ENCODE measurements at places on chromosomes 3 and 15.

DNA sequence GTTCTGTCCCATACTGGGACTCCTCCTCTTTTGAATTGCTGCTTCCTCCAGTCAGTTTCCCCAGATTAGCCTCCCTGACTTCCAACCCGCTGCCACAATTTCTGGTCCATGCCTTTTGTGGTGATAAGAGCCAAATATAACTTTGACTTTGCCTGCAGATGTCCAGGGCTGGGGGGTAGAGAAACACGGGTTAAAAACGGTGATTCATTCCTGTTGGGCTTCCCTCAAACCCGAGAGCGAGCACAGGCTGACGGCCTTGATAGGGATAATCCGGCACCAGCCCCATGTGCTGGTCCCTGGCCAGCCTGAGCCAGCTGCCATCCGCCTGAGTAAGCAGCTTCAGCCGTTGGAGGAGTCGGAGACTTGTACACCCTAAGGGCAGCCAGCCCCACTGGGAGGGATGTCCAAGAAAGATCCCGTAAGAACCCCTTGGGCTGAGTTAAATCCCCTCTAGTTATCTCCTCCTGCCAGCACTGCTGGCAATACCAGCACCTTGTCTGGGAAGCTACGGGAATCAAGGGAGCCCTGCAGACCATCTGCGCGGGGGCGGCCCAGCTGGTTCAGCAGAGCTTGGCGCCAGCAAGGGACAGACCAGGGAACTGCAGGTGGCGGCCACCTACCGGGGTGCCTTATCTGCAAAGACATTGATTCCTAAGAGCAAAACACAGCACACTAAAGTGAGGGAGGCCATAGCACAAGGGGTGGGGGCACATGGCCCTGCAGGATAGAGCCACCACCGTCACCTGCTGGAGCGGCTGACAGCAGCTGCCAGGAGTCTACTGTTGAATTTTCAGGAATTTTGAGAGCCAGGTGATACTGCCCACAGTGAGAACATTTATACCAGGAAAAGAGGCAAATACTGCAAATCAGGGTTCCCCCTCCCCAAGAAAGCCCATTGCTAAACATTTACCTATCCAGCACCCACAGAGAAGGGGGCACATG is 18.1 kb downstream of the CSPG4 start:
- no peak for DNase-seq

DNA sequence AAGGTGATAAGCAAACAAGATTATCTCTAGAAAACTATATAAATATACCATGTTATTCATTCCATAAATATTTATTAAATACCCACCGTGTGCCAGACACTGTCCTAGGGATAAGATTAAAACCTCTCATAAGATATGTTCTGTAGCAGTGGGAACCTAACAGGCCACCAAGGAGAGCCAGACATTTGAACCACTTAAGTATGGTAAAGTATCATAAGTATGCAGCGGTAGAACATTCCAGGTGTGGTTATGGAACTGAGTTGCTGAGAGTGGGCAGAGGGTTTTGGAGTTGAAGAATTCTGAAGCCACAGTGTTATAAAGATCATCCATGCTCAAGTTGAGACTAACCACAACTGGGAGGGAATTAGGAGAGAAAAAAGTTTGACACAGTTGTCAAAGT is 14.7 kb downstream of the FILIP1L start:
- DNase-seq, result no peak

DNA sequence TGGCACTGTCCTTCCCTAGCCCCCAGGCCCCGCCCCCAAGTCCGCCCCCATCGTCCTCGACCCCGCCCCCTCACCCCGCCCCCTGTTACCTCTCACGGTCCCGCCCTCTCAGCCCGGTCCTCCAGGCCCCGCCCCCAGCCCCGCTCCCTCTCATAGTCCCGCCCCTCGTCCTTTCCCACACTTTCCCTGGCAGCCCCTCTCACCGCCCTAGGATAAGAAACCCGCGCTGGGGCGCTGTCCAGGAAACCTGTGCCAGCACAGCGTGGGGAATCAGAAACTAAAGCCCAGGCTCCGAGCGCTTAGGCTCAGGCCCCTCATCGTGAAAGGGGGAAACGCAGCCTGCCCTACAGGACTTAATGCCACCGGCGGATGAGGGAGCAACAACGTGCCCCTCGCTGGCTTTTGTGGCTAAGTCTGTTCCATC is 20.9 kb downstream of the TRPM1 start:
- DNase-seq, result no peak

- DNase-seq, result no peak
Measured at GRCh38 chr15:88089024-88089620, 167.4 kb downstream of the NTRK3 start.

DNA sequence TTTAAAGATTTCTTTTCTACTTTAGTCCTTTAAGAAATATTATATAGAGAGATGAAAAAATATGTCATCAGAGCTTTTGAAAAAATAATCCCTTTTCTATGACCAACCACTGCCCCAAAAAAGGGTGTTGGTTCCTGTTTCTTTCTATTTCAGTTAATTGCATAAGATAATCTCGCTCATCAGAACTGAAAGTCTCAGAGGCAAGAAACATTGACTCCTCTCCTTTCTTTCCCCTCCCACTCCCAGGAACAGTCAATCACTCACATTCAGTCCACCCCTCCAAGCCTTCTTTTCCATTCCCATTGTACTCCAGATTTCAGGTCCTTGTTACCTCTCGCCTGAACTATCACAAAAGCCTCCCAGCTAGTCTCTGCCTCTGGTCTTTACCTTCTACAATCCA is 153.7 kb upstream of the ABI3BP start:
- DNase-seq, result no peak

- no peak for DNase-seq
Measured at GRCh38 chr15:87816811-87817210, 439.7 kb downstream of the NTRK3 start.

DNA sequence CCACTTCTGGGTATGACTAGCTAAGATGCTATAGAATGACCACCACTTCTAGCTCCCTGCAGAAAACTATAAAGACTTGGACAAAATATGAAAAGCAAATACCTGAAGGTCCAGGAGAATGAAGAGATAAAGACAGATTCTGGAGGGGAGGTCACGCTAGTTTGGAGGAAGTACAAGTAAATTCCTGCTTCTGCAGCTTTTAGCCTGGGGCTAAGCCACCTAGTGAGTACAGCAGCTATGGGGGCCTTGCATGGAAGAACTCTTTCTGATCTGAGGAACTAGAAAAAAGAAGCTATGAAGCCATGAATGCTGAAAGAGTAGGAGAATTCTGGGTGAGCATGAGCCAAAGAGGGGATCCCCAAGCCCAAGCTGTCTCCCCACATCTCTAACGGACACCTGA is 29.8 kb downstream of the NRG4 start:
- no peak for DNase-seq

DNA sequence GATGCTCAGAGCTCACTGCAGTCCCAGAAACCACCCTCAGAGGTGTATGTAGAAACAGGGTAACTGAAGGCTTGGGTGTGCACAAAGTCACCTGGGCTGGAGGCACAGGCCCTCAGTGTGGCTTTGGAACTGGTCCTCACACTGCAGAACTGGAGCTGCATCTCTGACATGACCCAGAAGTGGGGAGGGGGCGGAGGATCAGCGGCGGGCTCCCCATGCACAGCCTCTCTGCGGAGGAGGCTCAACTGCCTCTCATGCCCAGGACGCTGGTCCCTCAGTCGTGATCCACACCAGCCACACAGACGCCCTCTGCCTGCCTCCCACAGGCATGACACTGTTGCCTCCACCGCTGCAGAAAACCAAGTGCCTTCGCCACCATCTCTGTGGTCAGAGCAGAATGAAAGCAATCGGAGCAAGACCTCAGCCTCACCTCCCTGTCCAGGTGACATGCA is 73.7 kb downstream of the TM2D3 start:
- no peak for DNase-seq

- DNase-seq, result no peak
Measured at GRCh38 chr3:186519021-186519658, 25.0 kb downstream of the CRYGS start.

GRCh38 chr15:89506026-89506686 is 9.8 kb upstream of the RHCG start:
- no peak for DNase-seq

DNA sequence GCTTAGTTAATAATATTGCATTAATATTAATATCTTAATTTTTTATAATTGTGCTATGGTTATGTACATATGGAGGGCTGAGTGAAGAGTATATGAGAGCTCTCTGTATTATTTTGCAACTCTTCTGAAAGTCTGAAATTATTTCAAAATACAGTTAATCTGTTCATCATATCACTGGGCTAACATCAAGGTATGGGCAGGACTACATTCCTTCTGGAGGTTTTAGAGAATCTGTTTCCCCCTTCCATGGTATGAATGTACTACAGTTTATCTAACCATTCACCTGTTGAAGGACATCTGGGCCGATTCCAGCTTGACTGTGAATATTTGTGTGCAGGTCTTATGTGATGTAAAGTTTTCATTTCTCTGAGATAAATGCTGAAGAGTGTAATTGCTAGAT is 5.1 kb downstream of the IL20RB start:
- DNase-seq, result no peak

DNA sequence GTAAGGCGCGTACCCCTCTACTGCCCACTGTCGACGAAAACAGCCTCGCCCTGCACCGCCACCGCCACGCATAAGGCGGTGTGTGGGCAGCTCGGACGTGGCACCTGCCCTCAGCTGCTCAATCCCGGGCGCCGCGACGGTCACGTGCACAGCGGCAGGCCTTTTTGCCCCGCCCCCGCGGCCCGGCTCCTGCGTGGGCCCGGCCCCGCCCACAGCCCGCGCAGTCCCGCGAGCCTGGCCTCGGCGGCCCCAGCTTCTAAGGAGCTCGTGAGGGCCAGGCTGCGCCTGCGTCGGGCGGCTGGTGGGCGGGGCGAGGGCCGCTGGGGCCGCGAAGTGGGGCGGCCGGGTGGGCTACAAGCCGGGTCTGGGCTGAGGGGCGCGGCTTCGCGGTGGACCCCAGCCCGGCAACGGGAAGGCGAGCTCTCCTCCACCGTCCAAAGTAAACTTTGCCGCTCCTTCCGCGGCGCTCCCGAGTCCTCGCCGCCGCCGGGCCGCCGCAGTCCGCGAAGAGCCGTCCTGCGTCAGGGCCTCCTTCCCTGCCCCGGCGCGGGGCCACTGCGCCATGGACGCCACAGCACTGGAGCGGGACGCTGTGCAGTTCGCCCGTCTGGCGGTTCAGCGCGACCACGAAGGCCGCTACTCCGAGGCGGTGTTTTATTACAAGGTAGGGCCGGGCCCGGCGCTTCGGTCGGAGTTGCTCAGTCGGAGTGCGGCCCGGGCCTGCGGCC is at the start of gene CAPN7:
Gene CAPN7 (plus strand): TSS at position 313 of the 728 bp plus-strand sequence. CDS start 250 bp downstream, at position 563.
- DNase-seq, result no peak

GRCh38 chr3:64444490-64445108 is 219.3 kb upstream of the PRICKLE2 start:
- no peak for DNase-seq

DNA sequence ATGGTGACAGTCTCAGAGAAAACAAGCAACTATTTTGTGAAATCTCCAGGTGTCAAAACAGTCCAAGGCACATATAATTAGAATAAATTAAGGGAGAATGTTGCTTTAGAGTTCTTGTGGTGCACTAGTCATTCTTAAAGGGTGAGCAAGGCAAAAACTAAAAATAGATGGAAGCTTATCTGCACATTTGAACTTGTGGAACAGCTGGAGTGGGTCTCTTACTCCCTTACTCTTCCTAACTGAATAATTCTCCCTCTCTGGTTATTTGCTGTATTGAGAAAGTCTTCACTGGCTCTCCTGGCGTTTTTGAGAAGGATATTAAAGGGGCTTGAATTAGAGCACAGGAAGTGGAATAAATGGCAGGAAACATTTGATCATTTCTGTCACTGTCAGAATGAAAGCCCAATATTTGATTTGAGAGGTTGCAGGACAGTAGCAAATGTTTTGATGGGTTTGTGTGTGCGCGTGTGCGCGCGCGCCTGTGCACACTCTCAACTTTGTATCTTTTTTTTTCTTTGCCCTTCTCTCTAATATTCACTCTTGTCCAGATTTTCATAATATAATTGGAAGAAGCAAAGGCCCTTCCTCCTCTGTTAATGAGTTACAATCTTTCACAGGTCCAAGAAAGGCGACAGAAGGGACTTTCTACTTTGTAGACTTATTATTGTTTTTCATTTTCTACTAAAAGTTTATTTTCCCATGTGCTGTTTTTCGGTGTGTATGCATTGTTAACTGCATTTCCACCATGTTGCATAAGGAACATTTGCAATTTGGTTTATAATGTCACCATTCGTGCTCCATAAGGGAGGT is 40.9 kb downstream of the AKAP13 start:
- no peak for DNase-seq

DNA sequence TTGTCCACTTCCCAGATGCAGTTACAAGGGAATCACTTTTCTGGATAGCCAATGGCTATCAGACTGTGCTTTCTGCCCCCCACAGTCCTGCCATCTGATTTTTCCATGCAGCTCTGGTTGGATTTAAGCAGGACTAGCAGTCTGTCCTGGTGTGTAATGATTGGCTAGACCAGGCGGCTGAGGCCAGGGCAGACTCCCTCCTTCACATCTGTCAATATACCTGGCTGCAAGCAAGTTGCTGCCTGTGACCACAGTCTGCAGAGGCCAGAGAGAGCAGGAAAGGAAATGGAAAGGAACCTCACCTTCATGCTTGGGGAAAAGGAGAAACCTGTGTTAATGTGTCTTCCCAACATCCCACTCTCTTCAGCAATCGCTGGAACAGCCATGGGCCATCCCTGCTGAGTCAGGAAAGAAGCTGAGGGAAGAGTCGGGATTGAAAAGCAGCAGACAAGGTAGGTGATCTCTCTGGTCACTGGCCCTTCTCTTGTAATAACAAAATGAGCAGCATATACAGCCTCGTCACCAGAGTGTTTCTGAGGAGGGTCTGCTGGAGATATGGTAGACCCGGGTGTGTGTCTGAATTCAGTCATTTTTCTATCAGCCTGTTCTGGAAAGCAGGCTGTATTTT is 126.7 kb upstream of the PHLDB2 start:
- no peak for DNase-seq

GRCh38 chr15:80514071-80514780 is 110.0 kb downstream of the ARNT2 start:
- no peak for DNase-seq

- no peak for DNase-seq
Measured at GRCh38 chr15:73318463-73319351, 50.1 kb downstream of the HCN4 start.

GRCh38 chr3:69116897-69117296 is 5.5 kb downstream of the LMOD3 start:
- no peak for DNase-seq

All from cortex of kidney (tissue), 1 donor.